Omental fat pad (tissue), 4 donors: ENCODE measurements at places on chromosomes 12 and 14.

GRCh38 chr12:91183551-91183950, 934 bp upstream of the DCN start:
- no peak for DNase-seq

GRCh38 chr12:52200086-52200780, 8.4 kb upstream of the KRT80 start:
- DNase-seq, result no peak

GRCh38 chr14:32606301-32606700, 277.2 kb downstream of the AKAP6 start:
- no peak for DNase-seq

- DNase-seq, result no peak
These were observed 48.8 kb downstream of the BICDL1 start for GRCh38 chr12:120037851-120038250.

GRCh38 chr12:34625116-34625515, 602.8 kb downstream of the ALG10 start:
- DNase-seq, result no peak

DNA sequence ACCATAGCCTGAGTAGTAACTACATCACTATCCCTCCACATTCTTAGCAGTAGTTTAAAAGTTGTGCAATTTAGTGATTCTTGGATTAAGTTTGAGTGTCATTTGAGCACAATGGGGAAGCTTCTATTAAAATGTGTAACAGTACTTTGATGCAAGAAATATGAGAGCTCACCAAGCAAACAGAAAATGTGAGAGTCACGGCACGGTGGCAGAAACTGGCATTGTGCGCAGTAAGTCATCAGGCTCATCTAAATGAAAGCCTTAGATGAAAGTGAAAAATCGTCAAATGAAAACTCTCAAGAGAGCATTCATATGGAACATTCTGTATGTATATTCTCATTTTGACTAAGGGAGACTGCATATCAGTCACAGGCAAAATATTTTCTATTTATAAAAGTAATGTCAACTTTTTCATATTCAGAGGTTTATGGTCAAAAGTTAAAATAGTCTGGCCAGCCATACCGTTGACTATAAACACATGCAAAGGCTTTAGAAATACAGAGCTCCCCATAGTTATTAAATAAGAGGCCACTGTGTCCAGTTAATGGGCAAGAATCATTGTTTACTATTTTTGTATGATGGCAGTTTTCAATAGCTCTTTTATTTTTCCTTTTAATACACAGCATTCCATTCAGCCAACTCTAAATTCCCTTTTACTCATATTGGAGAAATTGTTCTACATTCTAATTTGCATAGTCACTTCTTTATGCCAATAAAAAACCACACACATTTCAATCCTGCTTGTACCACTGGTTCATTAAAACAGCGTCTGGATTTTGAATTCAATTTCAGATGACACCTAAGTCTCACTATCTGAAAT, 167.9 kb downstream of the PRKD1 start:
- no peak for DNase-seq

DNA sequence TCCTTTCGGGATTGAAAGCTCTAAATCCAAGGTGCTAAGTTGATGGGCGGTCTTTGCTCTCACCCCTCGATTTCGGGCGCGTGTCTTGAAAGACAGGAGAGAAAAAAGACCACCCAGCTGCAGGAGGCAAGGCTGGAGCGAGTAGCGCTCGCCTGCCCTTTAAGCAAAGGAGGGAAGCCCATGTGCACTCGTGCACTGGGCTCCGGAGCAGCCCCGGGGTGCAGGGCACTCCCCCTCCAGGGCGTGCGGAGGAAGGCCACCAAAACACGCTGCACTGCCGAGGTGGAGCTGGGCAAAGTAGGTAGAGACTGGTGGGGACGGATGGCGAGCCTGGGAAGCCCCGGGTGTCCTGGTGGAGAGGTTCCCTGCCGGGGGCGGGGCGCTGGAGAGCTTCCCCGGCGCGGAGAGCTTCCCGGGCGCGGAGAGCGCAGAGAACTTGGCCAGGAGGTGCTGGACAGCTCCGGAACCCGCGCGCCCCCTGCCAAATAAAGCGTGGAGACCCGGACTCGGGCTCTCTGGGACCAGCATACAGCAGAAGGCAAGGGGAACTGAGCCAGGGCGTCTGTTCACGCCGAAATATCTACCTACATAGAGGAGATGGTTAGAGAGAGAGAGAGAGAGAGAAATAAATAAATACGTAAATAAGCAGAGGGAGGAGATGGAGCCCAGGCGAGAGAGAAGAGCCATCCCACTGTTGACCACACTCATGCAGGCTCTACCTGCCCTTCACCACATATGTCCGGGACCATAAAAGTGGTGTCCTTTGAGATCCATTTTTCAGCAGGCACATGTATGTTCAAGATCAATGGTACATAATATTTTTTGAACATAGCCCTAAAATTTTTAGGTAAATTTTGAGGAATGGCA, 662 bp upstream of the NELL2 start:
- DNase-seq, result peak; percentile 31

- DNase-seq, result no peak
These were observed 50.3 kb downstream of the ADAMTS20 start for GRCh38 chr12:43501703-43502102.

DNA sequence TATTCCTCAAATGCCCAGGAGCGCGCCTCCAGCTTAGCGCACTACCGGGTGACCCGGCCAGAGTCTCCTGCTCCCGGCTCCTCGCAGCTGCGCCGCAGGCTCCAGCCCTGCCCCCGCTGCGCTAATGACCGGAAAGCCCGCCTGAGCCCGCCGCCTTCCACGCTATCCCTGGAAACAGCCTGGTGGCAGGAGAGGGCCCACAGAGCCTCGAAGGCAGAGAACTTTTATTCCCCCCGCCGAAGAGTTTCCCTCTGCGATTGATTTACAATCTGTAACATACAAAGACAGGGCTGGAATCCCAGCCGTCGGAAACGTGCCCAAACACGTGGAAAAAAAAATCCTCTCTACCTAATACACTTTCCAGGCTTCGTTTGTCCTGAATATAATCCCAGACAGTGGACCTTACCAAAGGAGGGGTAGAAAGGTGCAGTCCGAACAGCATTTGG, 1.5 kb downstream of the COL2A1 start:
- DNase-seq, result no peak

- no peak for DNase-seq
These were observed 16.3 kb upstream of the HIF1A start for GRCh38 chr14:61678975-61679374.

DNA sequence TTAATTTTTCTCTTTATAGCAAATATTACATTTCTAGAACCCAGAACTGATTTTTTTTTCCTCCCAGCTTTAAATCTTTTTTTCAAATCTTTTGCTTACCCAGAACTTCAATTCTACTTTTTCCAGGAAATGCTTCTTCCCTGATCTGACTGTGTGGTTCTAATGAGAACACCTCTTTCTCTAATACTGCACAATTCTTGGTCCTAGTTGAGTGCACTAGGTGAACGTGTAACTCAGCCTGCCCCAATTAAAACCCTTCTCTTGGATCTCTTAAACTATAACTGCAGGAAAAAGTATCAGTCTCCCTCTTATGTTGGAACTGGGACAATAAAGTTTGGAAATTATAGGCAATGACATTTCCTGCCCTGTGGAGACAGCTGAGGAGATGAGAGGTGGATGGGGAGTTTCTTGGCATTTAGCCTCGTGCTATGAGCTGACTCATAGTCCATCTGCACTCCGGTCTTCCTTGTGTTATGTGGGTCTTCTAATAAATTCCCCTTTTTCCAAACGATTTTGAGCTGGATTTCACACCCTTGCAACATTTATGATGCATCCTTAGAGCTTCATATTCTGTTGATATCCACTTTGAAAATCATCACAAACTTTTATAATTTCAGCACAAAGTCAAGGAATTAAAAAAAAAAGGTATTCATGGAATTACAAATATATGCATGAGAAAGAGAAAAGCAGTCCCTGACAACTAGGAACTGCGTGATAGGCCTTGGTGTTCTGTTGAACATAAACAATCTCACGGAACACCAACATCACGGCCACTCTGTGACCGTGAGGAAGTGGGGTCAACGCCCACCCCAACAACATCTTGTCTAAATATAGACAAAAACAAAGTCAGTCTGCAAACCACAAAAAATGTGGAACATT, 52.4 kb downstream of the BRMS1L start:
- DNase-seq, result no peak

GRCh38 chr14:88013750-88014349, 8.9 kb downstream of the GPR65 start:
- peak; percentile 47 for DNase-seq

GRCh38 chr12:117507548-117507947, 146.1 kb upstream of the NOS1 start:
- DNase-seq, result no peak

DNA sequence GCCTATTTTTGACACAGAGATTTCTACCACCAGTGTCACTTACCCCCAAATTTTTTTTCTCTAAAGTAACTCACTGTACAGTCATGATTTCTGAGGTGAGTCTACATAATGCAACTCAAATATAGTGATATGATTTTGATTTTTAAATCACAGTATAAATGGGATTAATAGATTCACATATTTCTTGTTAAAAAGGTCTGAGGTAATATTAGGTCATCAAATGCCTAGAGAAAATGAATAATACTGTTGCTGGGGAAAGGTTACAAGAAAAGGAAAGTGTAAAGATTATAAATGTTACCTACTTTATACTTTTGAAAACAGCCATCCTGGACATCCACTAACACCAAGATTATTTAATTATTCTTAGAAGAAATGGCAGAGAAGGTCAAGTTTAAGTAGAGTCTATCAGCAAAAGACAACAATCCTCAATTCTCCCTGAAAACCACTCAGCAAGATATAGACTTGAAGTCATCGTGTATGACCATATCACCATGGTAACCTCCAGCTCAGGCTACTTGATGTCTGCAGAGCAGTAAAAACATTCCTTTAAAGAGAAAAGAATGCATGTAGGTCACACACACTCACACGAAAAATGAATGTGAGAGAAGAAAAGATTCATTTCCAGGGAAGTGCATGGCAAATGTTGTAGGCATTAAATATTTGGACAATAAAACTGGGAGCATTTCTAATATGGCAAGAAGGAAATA, 58.7 kb downstream of the CCDC59 start:
- DNase-seq, result no peak

- no peak for DNase-seq
These were observed 821.8 kb downstream of the GALC start for GRCh38 chr14:87171141-87171540.

DNA sequence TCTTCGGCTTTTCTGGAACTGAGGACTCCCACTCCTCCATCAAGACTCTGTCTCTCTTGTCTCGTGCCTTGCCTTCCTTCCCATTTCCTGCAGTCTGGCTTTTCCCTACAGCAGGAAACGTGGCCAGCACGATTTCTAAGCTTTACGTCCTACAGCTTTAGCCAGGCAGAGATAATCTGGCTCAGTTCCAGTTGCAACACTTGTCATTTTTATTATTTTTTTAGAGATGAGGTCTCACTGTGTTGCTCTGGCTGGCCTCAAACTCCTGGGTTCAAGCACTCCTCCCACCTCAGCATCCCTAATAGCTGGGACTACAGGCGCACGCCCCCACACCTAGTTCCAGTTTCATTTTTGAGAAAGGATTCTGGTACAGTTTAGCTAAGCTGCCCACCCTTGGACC, 19.9 kb downstream of the CALM1 start:
- DNase-seq, result no peak

- DNase-seq, result no peak
These were observed 58.7 kb downstream of the DRAM1 start for GRCh38 chr12:101935890-101936746.

GRCh38 chr14:101596742-101597141, 35.4 kb downstream of the DIO3 start:
- no peak for DNase-seq

DNA sequence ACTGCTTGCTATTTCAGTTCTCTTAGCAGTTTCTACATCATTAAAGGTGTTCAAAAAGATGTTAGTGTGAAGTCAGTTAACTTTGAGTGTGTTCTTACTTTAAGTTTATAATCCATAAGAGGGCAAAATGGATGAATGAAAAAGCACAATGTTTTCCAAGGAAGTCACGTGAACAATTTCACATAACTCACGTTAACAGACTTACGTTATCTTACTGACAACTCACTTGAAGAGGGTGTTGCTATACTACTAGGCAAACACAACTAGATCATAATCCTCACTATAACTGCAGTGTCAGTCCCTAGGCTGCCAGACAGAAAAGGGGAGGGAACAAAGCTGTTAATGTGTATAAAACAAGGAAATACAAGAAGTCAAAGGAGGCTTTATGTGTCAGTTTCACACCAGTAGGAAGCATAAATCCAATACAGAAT, 6.4 kb downstream of the SLC2A13 start:
- DNase-seq, result no peak

DNA sequence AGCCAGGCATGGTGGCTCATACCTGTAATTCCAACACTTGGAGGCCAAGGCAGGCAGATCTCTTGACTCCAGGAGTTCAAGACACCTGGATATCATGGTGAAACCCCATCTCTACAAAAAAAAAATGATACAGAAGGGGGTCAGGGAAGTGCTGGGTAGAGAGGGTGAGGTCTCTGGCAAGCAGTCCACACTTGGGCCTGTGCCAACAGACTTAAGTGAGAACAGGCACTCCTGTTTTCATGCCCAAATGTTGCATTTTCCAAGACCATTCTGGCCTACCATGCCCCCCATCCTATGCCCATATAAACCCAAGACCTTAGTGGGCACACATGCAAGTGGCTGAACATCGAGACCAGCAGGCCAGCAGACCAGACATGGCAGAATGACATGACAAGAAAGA, 16.0 kb upstream of the CMAS start:
- no peak for DNase-seq

DNA sequence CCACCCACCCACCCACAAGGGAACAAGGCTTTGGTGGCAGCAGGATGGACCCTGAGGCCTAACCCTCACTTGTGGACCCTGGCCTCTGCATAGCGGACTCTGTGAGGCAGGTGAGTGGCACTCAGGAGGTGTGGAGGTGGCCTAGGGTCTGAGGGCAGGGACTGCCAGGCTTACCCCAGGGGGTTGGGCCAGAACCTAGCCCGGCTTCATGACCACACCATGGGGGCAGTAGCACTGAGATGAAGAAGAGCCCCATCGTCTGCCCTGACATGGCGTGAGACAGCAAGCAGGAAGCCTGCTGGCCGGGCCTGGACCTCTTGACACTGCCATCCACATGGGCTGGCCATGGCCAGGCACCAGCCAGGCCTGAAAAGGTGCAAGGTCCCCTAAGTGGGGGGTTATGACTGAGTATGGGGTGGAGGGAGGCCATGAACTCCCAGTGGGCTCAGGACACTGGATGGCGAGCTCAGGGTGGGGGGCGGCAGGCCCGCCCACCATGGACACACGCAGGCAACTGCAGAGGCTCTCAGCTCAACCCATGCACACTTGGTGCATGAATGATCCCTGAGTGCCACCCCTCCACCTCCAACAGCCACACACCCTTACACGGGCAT, 29.3 kb downstream of the JAG2 start:
- DNase-seq, result no peak
